ENCODE measurements at places on chromosomes 4 and X. TPM values are rescaled to one million over a fixed set of nuclear protein-coding genes. Genes with fewer than 3 reads are reported as not detected.

DNA sequence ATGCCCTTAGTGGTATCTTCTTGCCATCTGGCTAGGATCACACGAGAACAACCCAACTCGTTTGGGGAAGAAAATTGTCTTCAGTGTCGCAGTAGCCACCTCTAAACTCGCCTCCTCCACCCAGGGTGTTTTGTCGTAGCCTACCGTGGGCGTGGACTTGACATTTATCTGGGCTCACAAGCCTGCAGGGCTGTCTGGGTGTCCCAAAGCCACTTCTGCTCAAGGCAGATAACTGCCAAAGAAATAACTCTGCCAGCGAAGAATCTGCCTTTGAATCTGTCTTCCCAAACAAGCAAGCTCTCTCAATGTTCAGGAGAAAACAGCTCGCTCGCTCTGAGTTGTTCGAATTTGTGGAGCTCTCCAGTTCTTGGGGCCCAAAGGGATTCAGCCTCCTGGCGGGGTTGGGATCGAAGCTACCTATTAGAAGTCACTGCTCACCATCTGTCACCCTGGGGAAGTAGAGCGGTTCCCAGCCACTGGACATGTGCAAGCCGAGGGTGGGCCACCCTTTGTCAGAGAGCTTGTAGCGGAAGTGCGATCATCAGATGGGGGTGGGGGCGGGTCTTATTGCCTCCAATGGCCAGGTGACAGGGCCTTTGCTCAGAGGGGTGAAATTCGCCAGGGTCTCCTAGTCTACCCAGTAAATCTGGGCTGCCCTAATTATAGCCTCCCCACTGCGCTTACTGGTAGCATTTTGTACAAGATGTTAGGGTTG is 14.8 kb downstream of the BLOC1S4 start:
- DNase-seq: no peak

The AWAT2 gene
- polyA plus RNA-seq: not detected

The TMPRSS11A gene
- polyA plus RNA-seq: not detected

- no peak for DNase-seq
Measured at GRCh38 chr4:27490766-27491165, 630.1 kb downstream of the STIM2 start.
